Hematopoietic multipotent progenitor cell treated with erythropoietin and hydrocortisone succinate and interleukin-3 and kit ligand, for 8 days (in vitro differentiated cells): ENCODE measurements at places on chromosomes 12 and 14.

DNA sequence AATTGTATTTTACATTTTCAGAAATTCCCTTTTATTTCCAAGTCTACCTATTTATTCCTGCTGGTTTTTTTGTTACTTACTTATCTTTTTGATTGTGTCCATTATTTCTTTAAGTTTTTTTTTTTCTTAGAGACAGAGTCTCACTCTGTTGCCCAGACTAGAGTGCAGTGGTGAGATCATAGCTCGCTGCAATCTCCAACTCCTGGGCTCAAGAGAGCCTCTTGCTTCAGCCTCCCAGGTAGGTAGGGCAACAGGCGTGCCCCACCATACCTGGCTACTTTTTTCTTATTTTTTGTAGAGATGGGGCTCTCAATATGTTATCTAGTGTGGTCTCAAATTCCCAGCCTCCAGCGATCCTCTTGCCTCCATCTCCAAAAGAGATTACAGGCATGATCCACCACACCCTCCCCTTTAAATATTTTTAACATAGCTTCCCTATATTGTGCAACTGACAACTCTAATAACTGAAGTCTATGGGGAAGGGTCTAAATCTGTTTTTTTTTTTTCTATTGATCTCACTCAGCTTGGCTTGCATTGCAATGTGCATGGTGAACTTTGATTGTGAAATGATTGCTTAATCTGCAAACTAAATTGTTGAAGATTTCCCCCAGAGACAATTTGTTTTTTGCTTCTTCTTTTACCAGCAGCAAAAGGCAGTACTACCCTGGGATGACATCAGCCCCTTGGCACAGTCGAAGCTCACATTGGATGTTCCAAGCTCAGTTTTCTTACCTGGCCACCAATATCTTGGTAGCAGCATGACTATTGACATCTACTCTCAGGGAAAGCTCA is 25.7 kb upstream of the COCH start:
- no peak for DNase-seq

GRCh38 chr14:38412654-38413053 is 156.8 kb upstream of the CLEC14A start:
- no peak for DNase-seq

DNA sequence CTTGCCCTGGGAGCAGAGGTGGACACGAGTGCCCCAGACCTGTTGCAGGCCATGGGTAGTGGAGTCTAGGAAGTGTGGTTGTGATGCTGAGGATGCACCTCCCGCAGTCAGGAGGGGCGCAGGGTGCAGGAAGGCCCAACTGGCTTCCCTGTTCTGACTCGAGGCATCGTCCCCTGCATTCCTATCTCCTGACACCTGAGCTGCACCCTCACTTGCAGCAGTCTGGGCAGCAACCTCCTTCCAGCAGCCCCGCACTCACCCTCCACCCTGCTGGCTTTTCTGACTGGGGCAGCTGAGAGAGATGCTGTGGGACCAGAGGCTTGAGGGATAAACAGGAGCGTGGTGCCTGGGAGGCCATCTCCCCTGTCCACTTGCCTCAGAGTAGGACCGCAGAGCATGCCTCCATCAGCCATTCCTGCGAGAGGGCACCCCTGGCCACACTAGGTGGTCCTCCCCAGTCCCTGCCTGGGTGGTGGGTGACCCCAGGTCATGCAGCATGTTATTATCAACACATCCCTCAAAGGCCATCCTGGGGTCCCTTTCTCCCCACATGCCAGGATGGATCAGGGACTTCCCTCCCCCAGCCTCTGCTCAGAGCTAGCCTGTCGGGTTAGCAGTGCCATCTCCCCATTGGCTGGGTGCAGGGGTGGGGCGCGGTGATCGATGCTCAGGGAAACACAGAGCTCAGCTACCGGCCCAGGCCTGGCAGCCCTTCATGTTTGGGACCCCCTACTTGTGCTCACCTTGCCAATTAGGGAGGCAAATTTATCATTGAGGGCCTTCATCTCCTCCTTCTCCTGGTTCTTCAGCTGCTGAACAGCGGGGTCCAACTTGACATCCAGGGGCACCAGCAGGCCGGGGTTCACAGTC is 719 bp downstream of the KRT80 start:
- no peak for DNase-seq

- DNase-seq = no peak
Measured at GRCh38 chr12:70794131-70794530, 126.4 kb downstream of the PTPRR start.

GRCh38 chr12:124498275-124499189 is 68.9 kb downstream of the NCOR2 start:
- DNase-seq = no peak

DNA sequence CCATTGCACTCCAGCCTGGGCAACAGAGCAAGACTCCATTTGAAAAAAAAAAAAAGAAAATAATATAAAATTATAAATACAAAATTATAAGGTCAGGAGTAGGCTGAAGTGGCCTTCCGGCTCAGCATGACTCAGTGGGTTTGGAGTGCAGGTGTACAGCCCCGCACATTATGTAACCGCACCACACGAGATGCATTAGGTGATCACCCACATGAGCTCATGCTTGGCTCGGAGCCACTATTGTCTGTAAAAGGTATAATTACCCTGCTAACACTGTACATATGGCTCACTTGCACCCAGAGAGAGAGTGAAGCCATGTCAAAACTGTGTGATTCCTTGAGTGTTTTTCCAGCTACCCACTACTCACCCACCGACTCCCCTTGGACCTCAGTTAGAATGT is 557.0 kb downstream of the SLC6A15 start:
- no peak for DNase-seq

DNA sequence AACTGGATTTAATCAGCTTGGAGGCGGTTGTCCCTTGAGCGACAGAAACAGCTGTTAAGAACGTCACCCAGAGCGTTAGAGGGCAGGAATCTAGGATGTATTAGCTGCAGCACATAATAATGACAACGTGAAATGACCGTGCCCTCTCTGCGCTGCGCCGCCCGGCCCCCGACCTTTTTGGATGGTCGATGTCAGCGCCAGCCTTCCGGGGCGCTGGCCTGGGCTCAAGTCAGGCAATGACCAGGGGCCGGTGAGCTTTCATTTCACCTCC is 427 bp upstream of the TMEM120B start:
- peak; percentile 85 for DNase-seq

DNA sequence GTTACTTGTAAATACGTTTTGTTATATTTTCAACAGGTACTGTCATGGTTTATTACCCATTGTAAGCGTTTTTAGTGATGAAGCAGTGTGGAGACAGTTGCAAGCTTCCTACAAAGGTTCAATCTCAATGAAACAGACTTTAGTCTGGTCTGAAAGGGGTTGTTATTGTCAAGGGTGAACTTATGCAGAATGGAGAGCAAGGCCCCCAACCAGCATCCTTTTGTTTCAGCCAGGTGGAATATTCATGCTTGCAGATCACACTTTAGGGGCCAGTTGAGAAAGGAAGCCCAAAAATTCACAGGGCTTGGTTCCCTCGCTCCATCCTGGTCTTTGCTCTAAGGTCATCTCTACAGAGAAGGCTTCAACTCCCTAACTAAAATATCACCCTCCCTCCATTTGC is 103.7 kb downstream of the PRICKLE1 start:
- DNase-seq = no peak

DNA sequence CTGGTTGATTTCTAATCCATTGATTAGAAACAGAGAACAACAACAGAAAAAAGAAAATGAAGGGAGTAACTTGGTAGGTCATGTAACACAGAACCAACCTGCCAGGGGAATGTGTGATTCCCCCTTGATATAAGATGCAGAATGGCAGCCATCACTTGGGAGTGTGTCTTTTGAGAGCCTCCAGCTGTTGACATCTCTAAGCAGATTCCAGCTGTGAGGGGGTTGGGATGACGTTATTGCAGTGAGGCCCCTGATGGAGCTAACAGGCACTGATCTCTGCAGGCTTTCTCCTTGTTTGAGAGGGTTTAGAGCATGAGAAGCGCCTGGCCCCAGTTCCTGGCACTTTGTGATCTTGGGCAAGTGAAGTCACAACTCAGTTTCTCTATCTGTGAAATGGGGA is 124.9 kb downstream of the PELI2 start:
- no peak for DNase-seq

- DNase-seq = no peak
Measured at GRCh38 chr14:105309371-105309770, 5.2 kb upstream of the PACS2 start.

GRCh38 chr12:15020156-15020555 is 47.3 kb downstream of the PDE6H start:
- DNase-seq = no peak

DNA sequence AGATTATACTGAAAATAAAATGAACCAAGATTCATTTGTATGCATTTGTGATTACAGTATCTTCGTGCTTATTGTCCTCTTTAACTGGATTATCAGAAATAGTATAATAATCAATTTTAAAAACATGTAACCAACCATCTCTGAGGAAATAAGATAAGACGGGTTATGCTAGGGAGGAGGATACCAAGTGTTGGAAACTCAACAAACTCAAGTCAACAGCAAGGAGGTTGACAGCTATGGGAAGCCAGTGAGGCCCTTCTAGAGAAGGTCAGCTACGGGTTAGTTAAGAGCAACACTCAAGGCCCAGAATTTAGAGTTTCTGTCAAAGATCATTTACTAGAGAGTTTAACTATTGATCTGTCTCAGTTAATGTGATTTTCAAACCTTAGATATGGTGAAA is 137.2 kb downstream of the PDZRN4 start:
- DNase-seq = peak; percentile 43

DNA sequence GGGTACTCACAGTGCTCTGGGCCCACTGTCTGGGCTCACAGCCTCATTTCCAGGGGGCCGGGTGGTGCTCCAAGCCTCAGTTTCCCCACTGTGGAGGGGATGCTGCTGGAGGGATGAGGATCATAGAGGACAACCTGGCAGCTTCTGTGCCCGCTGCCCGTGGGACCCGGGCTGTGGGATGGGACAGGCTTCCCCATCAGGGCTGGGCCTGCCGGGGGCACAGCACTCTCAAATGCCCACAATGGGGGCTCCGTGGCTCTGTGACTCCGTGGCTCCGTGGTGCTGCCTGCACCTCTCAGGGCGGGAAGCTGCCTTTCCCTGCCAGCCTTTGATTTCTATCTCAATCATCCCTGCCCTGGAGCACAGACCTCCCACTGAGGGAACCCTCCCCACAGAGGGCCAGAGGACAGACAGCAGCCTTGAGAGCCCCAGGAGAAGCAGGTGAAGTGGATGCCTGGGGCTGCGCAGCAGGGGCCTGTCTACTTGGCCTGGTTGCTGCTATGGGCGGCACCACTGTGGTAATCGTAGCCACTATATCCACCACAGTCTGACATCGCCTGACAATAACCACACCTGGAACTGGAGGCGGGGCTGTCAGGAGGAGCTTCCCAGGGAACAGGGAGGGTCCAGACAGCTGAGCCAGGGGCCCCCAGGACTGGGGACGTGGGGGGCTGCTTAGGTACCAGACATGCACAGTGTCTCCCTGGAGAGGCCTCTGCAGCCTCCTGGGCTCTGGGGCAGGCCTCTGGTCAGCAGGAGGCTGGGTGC is 375.9 kb downstream of the TMEM121 start:
- DNase-seq = no peak

- DNase-seq = no peak
Measured at GRCh38 chr14:94625353-94625635, 13.1 kb downstream of the SERPINA3 start.

GRCh38 chr12:120394483-120395367 is 25.8 kb upstream of the MSI1 start:
- no peak for DNase-seq

- no peak for DNase-seq
Measured at GRCh38 chr12:102800565-102800964, 116.5 kb downstream of the PAH start.

DNA sequence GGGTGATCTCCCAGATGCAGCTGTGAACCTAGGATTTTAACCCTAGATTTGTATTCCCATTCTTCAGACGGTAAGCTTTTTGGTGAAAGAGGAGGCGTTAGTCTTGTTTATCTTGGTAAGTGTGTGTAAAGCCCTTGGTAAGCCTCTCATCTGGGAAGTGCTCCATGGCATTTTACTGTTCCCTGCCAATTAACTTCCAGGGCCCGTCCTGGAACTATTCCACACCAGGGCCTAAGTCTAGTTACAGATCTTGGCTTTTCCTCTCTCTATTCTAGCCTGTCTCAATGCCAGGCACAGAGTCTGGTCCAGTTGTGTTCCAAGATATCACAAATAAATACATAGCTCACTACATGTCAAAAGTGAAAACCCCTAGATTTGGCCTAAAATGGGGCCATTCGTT is 42.4 kb downstream of the YEATS4 start:
- no peak for DNase-seq

- no peak for DNase-seq
Measured at GRCh38 chr12:115132145-115132544, 448.2 kb upstream of the TBX3 start.

DNA sequence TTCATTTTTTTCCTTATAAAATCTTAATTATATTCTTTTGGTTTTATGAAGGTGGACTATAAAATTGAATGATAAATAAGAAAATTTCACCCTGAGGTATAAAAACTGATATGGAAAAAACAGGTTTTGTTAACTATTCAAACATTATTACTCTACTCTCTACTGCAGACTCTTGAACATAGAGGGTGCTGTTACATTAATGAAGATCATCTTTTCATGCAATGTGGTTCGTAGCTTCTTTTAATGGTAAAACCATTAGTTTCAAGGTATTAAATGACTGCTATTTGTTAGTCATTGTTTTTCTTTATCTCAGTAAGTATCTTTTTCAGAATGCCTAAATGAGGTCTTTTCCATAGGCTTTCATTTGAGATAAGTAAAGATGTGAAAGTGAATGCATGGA is 510.4 kb downstream of the SLC16A7 start:
- peak; percentile 58 for DNase-seq

DNA sequence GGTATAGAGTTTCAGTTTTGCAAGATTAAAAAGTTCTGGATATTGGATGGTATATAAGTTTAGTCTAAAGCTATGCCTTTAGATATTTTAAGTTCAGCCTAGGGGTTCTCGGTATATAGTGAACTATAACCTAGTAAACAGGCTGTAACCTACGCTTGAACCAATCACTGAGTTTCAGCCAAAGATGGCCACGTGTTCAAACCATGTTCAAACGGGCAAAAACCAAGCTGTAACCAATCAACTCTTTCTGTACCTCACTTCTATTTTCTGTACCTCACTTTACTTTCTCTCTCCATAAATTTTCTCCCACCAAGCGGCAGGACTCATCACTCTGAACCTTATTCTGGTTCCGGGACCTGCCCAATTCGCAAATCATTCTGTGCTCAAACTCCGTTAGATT is 1.4 kb downstream of the TMBIM4 start:
- DNase-seq = peak; percentile 16

DNA sequence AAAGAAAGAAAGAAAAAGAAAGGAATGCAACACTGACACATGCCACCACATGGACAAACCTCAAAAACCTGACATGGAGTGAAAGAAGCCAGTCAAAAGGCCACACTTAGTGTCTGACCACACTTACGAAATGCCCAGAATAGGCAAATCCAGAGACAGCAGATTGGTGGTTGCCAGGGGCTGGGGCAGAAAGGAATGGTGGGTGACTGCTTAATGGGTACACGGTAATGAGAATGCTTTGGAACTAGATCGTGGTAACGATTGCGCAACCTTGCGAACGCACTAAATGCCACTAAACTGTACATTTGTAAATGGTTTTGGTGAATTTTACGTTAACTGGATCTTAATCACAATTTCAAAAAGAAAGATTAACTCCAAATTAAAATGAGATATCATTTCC is 39.5 kb downstream of the SCARB1 start:
- no peak for DNase-seq

GRCh38 chr14:64569138-64569631 is 19.4 kb downstream of the PPP1R36 start:
- no peak for DNase-seq

GRCh38 chr12:4816744-4817525 is 92.8 kb upstream of the KCNA1 start:
- DNase-seq = no peak
